ENCODE measurements at places on chromosomes 11 and 22.

- no peak for DNase-seq
Measured at GRCh38 chr22:38412435-38413084, 42.4 kb downstream of the KCNJ4 start.

GRCh38 chr11:85705800-85706199 lies 19.8 kb upstream of the CCDC89 start:
- DNase-seq, result no peak

- DNase-seq, result no peak
Measured at GRCh38 chr22:46289244-46289891, 7.3 kb upstream of the GTSE1 start.

DNA sequence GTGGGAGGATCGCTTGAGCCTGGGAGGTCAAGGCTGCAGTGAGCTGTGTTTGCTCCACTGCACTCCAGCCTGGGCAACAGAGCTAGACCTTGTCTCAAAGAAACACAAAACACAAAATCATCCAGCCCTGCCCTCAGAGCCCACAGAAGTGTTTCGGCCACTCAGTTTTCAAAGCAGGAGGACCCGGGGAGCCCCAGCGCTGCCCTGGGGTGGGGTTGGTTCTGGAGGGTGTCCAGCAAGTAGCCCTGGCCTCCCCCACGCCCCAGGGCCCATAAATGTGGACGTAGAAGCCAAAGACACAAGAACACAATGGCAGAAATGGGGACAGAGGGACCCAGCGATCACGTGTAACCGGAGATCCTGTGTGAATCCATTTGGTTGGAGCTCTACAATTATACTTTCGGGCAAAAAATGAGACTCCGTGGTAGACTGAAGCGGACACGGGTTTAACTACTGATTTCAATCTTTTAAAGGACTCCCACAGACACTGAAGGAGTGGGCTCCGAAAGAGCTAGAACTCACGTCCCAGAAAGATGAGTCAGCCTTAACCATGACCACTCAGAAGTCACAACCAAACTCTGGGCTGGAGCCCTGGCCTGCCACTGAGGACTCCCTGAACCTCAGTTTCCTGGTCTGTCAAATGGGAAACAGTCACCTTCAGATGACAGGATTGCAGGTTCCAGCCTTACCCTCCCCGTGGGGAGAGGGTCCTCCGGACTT lies 9.0 kb upstream of the CYTH4 start:
- no peak for DNase-seq

DNA sequence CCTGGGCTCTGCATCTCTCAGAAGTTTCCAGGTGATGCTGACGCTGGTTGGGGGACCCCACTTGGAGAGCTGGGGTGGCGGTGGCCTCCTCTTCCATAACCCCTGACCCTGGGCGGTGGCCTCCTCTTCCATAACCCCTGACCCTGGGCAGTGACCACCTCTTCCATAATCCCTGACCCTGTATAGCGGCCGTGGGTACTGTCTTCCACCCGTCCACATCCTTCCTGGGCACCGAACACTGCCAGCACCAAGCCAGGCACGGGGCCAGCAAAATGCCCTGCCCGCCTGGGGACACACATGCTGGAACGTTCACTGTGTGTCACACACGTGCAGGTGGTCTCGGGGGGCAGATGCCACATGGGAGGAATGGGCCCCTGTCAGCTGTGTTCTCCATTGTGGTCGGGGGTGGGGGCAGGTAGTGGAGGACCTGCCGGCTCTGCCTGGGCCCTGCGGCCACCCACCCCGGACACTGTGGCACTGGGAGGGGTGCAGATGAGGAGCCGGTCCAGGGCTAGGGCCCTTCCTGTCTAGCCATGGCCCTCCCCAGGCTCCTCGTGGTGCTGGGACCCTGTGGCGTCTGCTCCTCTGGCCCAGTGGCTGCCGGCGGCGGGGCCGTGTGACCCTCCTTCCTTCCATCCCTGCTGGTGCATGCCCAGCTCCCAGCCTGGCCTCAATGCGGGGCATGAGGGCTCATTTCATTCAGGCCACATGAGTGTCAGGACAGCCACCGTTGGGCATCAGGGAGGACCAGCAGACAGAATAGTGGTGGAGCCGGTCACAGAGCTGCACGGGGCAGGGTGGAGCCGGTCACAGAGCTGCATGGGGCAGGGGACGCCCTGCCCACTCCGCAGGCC lies 10.8 kb downstream of the BRSK2 start:
- no peak for DNase-seq

DNA sequence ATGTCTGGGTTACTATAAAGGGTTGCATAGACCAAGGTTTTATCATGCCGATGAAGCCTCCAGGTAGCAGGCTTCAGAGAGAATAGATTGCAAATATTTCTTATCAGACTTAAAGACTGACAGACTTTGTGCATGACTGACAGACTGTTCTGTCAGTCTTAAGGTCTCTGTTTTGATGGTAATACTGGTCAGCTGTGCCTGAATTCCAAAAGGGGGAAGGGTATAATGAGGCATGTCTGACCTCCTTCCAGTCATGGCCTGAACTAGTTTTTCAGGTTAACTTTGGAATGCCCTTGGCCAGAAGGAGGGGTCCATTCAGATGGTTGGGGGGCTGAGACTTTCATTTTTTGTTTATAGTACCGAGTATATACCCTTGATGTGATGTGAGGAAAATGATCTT lies 4.7 kb upstream of the KCTD14 start:
- no peak for DNase-seq

GRCh38 chr11:17790453-17790852 lies 55.9 kb downstream of the KCNC1 start:
- no peak for DNase-seq

GRCh38 chr11:59219836-59220235 lies 7.1 kb upstream of the MPEG1 start:
- no peak for DNase-seq

- DNase-seq, result peak; percentile 56
Measured at GRCh38 chr11:118338637-118339061, 3.9 kb downstream of the CD3D start.

GRCh38 chr11:57885298-57886050 lies 123.9 kb downstream of the CTNND1 start:
- DNase-seq, result peak; percentile 16

DNA sequence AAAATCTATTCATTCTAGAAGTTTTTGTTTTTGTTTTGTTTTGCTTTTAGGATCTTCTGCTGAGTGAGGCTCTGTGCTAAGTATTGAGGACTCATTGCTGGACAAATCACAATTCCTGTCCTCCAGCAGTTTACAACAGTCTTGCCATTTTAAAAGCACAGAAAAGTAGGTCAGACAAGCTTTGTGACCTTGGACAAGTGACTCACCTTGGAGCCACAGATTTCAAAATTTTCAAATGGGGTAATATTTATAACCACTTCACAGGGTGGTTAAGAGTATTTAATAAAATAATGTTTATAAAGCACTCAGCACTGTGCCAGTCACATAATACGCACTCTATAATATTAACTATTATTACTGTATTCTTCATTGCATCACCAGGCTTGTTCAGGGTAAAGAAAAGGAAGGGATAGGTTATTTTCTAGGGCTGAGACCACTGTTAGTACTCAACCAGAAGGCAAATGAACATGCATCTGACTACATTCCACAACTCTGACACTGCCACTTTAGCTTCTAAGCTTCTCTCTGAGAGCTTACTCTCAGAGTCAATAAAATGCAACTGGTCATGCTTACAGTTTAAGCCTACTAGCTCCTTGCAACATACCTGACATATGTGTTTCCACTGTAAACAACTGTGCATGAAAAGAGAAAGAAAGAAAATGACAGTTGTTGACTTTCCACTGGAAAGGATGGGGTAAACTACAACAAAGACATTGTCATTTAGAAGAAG lies 63.2 kb upstream of the FIBIN start:
- DNase-seq, result no peak

GRCh38 chr11:13038366-13038765 lies 29.2 kb downstream of the RASSF10 start:
- no peak for DNase-seq

DNA sequence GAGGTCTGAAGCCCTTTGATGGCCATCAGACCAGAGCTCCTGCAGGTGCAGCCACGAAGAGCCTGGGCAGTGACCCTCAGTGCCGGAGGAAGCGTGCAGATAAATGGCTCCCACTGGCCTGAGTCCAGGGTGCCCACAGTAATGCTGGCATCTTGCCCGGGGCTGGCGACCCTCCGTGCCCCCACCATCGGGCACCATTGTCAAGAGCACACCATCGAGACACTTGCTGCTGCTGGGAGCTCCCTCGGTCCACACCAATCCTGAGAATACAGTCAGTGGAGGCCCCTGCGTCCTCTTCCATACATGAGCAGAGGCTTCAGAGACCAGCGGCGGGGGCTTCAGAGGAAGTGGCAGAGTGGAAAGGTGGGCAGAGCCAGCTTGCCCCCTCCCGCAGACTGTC lies 1448.3 kb downstream of the BRD1 start:
- DNase-seq, result no peak

- peak; percentile 41 for DNase-seq
Measured at GRCh38 chr11:60634126-60634525, 65.3 kb upstream of the MS4A8 start.

GRCh38 chr11:45473341-45473895 lies 187.3 kb upstream of the SYT13 start:
- DNase-seq, result no peak

GRCh38 chr11:86152006-86152862 lies 83.3 kb upstream of the PICALM start:
- DNase-seq, result no peak

DNA sequence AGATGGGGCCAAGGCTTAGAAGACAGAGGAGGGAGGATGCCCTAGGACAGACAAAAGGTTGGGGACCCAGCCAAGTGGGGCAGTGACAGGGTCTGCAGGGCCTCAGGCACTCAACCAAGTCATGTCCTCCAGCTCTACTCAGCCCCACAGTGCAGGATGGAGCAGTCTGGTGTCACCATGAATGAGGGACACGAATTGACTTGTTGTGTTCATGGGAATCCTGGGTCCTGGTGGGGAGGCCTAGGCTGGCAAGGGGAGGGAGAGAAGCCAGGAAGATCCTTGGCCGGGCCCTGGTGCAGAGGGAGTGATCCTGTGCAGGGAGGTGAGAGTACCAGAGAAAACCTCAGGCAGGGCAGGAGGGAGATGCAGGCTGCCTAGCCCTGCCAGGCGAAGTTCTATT lies 12.0 kb downstream of the P2RY6 start:
- DNase-seq, result no peak

GRCh38 chr11:62120001-62120400 lies 3.8 kb upstream of the INCENP start:
- no peak for DNase-seq

- no peak for DNase-seq
Measured at GRCh38 chr22:28883657-28883916, 215 bp downstream of the ZNRF3 start.

- DNase-seq, result no peak
Measured at GRCh38 chr22:36512991-36513390, 6.2 kb upstream of the FOXRED2 start.

- no peak for DNase-seq
Measured at GRCh38 chr11:14334893-14335292, 24.1 kb downstream of the RRAS2 start.

GRCh38 chr11:122799406-122800105 lies 38.7 kb upstream of the CRTAM start:
- no peak for DNase-seq

DNA sequence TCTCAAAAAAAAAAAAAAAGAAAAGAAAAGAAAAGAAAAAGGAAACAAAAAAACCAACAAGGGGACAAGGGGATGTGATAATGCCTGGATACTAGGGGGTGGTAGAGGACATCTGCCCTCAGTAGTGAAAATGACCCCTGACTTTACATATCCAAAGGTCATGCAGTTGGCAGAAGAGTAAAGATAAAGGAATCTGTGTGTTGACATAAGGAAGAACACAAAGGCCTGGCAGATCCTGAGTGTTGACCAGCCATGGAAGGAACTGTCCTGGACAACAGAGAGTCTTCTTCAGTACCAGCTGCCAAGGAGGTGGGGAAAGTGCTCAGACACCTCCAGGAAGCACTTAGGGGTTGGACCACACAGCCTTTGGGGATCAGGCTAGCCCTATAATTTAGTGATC lies 12.6 kb downstream of the SLC43A1 start:
- no peak for DNase-seq

- DNase-seq, result no peak
Measured at GRCh38 chr22:30873086-30873650, 95.4 kb downstream of the MORC2 start.

GRCh38 chr22:47042116-47042825 lies 279.8 kb downstream of the TBC1D22A start:
- no peak for DNase-seq

DNA sequence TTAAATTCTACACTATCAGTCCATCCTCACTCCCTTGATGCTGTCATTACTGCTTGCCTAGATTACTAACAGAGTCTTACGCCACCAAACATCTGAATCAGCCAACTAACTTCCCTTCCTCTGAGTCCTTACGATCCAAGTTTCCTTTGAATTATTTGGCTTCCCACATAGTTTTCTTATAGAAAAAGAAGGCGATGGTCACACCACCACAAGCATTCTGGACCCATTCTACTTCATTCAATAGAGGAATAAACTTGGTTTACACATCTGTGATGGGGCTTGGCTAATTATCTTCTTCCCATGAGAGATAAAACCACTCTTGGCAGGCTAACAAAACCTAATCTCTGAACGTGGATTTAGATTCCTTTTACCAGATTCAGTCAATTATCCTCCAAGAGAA lies 35.0 kb downstream of the INTS4 start:
- DNase-seq, result no peak

DNA sequence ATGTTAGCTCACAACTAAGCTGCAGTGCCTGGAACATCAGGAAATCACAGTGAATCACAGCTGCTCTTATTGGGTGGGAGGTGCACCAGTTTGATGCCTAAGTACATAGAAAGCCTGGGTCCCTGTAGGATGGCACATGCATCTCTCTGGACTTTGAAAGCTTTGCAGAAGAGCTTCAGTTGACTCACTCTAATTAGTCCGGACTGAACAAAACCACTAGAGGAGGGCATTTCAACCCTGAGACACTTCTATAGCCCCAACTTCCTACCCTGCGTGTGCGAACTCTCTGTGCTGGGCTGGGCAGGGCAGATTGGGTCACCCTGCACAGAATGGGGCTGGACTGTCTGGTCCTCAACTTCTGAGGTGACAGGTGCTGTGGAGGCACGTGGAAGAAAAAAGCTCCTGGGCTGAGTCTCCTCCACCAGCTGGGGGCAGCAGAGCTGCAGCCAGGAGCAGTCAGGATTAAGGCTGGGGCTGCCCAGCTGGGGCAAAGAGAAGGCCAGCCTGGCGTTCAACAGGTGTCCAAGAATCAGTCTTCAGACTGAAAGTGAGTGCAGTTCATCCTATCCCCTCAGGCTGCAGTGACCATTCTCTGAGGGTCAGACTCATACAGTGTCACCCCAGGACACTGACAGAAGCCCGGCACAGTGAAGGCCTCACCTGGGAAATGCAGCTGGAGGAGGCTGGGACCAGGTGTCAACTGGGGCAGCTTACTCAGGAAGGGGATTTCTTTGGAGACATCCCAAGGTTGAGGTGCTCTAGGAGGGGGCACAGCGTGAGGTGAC lies 22.1 kb downstream of the GGTLC2 start:
- DNase-seq, result peak; percentile 63
